Effector CD4-positive, alpha-beta T cell (primary cell): ENCODE measurements at places on chromosomes 7 and 10.

DNA sequence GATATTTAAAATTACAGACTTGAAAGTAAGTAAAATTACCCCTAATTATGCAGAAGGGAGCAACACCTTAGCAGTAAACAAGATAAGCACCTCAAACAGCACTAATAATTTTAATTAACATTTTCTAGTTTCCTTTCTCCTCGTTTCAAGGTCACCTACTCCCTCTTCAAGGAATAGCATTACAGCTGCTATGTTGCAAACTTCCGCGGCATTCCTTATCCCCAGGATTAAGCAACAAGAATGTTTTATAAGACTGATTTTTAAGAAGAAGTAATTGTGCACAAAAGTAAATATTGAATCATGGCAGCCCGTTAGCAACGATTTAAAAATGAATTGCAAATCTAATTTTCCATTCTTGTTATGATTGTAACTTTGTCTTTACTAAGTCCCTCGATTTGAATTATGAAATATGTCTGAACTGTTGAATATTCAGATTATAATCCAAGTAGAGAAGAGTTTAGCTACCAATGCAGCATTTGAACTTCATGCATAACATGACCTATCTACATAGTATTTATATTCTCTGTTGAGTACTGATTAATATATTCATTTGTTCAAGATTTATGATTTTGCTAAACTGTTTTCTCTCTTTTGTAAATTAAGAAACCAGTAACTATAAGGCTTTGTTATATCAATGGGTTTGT is 593.5 kb upstream of the MGMT start:
- DNase-seq, result no peak

GRCh38 chr7:35419391-35419755 is 165.5 kb upstream of the TBX20 start:
- no peak for DNase-seq

GRCh38 chr10:58431903-58432302 is 46.7 kb downstream of the TFAM start:
- DNase-seq, result no peak

DNA sequence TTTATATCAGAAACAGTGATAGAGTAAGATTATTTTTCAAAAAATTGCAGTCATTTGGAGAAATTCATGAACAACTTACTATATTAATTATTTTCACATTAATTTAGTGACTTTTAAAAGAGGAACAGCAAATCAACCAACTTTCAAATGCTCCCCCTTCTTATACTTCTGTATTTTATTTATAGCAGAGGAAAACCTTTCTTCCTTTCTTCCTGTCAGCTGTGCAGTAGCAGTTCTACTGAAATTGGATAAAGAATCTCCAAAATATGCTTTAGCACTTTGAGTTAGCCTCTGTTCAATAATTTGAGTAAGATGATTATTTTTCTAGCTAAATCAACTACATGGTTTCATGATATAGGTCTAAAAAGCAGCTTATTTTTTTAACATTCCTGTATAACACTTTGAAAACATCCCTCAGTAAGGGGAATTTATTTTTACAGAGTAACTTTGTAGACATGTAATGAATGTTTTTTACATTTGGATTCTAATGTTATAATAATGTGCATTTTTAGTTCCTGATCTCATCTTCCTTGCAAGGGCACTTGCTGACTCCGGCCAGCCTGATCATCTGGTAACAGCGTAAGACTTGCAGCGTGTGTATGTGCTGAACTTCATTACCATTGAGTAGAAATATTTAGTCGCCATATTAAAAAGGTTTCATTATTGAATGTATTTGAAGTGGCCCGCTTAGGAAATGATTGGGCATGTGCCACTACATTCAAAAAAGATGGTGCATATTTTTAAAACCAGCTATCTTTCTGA is 158.3 kb upstream of the HDAC9 start:
- DNase-seq, result no peak

DNA sequence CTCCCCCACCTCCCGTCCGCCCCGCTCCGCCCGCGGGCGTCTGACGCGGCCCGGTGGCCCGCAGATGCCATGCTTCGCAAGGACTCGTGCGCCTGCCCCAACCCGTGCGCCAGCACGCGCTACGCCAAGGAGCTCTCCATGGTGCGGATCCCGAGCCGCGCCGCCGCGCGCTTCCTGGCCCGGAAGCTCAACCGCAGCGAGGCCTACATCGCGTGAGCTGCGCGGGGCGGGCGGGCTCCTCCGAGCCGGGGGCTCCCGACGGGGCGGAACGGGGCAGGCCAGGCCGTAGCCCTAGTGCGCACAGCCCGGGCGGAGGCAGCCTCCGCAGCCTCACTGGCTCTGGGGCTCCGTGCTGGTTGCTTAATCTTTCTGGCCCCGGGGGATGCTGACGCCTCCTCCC is 2.8 kb downstream of the ASIC3 start:
- peak; percentile 39 for DNase-seq

DNA sequence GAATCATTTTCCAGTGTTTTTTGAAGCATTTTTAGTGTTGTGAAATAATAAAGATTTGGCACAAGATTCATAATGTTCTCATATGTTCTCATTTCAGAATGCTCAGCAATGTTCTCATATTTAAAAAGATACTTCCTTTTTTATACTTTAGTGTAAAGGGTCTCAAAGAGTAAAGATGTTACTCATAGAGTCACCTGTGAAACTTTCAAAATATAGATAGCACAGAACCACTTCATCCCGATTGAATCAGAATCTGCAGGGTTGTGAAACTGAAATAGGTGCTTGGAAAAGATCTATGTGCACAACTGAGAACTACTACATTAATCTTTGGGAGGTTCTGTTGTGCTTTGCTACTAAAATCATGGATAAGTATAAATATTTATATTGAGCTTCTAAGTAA is 144.7 kb downstream of the MDFIC start:
- no peak for DNase-seq

DNA sequence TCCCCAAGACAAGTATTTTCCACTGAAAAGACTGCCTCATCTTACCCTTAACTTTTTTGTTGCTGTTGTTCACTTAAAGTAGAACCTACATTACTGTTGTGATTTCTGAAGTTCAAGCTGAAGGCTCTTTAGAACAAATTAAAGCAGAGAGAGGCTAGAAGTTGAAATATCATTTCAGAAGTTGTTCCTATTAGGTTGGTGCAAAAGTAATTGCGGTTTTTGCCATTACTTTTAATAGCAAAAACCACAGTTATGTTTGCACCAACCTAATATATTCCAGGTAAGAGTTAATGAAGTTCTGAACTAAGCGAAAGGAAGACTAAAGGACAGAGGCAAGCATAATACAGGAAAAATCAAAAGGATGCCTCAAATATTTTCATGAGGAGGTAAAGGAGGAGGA is 153.7 kb downstream of the CACNA2D1 start:
- DNase-seq, result no peak

GRCh38 chr7:28759475-28759971 is 198.6 kb downstream of the TRIL start:
- DNase-seq, result no peak

DNA sequence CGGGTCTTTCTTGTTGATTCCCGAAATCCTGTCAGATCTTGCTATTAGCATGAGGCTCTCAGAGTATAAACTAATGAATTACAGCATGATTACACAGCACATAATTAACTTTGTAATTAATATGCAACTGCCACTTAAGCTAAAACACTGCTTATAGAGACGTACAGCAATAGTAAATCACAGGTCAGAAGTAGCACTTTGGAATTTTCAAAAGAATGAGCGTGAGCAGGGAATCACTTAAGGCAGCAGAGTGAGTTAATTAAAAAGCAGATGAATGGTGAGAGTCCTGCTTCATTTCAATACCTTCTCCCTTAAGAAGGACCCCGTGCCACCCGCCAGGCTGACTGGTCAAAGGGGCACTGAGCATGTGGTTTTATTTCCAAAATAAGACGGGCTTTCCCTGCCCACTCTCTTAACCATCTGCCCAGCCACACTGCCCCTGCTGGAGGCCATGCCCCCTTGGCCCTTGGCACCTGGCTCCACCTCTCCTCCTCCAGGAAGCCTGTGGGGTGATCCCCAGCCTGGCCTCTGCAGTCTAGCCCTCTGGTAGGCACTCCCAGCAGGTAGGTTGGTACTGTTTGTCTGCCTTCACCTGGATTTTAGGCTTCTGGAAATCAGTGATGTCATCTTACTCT is 117.8 kb downstream of the ZMIZ1 start:
- DNase-seq, result no peak
